M059J (cell line): ENCODE measurements at places on chromosomes 7 and 10. TPM values are rescaled to one million over a fixed set of nuclear protein-coding genes. Genes with fewer than 3 reads are reported as not detected.

DNA sequence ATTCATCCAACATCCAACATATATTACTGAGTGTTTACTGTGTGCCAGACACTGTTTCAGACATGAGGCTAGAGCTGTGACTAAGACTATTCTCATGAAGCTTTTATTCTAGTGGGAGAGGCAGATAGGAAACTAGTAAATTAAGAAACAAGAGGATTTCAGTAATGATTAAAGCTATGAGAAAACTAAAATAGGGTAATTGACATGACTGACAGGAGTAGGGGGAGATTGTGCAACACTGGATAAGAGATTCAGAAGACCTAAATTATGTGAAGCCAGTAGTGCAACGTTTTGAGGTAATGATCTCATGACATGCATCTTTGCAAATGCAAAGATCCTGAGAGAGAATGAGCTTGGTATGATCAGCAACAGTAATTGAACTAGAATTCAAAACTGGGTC lies 48.6 kb upstream of the MKLN1 start:
- DNase-seq: no peak

DNA sequence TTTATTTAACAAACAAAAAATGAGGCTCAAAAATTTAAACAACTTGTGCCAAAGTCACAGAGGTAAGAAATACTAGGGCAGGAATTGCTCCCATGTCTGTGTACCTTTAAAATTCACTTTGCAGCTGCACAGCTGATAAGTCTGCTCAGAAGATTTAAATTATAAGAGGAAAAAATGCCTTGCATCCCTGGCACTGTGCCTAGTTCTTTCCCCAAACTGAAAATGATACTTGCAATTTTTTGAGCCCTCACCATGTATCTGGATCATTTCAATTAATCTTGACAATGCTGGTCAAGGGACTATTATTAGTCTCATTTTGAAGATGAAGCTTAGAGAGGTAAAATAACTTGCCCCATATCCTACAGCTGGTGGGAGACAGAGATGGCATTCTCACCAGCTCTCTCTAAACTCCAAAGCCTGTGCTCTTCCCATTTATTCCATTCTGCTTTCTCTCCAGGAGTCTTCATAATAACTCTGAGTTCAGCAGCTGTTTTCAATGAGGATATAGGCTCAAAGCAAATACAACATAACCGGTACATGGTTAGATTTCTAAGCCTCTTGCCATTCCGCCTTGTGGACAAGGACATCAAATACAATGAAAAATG lies 350.5 kb upstream of the LRRTM3 start:
- no peak for DNase-seq

DNA sequence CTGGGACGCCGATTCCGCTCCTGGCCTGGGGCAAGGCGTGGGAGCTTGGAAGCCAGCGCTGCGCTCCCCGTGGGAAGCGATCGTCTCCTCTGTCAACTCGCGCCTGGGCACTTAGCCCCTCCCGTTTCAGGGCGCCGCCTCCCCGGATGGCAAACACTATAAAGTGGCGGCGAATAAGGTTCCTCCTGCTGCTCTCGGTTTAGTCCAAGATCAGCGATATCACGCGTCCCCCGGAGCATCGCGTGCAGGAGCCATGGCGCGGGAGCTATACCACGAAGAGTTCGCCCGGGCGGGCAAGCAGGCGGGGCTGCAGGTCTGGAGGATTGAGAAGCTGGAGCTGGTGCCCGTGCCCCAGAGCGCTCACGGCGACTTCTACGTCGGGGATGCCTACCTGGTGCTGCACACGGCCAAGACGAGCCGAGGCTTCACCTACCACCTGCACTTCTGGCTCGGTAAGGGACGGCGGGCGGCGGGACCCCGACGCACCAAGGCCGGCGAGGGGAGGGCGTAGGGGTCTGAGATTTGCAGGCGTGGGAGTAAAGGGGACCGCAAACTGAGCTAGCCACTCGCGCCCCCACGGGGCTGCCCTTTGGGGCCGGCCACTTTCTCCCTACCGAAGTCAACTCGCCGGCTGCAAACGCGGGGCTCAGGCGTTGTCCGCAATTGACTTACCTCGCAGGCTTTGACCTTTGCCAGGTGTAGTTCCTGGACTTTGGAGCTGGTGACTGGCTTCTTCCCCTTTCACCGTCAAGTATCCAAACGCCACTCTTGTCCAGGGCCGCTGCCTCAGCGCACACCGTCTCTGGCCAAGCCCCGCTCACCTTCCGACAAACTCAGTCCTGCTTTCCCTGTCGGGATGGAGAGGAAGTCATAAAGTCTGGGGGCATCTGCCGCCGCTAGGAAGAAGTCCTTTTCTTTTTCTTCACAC lies at the start of gene SCIN:
Gene SCIN, plus strand, starts transcription at position 187 of the 928 bp plus-strand sequence. Its CDS starts 67 bp downstream, at position 254.
- peak; percentile 46 for DNase-seq

- DNase-seq: no peak
Measured at GRCh38 chr7:12386313-12386740, 17.3 kb downstream of the VWDE start.

DNA sequence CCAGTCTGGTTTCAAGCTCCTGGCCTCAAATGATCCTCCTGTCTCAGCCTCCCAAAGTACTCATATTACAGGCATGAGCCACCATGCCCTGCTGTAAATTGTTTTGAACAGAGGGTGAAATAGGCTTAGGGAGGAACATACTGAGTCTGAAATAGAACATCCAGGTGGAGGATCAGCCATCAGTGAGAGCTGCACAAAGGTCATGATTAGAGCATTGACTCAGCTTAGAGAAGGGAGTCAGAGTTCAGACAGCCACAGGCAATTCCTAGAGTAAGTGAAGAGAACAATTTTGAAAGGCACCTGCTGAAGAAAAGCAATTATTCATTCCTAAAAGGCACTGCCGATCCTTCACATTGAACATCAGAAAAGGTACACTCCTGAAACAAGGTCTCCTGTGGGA lies 15.9 kb upstream of the NEBL start:
- no peak for DNase-seq

- DNase-seq: no peak
Measured at GRCh38 chr7:1285556-1286301, 53.1 kb downstream of the UNCX start.

DNA sequence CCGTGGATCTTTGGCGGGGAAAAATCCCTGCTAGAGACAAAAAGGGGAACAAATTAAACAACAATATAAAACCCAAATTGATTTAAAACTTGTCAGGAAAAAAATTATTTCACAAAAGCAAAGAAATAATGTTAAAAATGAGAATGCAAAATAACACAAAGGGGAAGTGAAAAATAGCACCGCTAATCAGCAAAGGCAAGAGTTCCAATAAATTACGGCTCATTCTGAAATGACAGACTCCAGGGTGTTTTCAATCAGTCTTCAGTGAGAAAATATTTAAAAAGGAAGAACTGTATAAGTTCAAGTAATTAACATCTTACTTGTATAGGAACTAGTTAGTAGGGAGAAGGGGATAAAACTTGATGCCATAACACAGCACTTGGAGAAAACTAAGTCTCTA lies 336.8 kb downstream of the LRRTM3 start:
- no peak for DNase-seq

GRCh38 chr10:61798713-61799112 lies 102.8 kb upstream of the ARID5B start:
- peak; percentile 54 for DNase-seq

DNA sequence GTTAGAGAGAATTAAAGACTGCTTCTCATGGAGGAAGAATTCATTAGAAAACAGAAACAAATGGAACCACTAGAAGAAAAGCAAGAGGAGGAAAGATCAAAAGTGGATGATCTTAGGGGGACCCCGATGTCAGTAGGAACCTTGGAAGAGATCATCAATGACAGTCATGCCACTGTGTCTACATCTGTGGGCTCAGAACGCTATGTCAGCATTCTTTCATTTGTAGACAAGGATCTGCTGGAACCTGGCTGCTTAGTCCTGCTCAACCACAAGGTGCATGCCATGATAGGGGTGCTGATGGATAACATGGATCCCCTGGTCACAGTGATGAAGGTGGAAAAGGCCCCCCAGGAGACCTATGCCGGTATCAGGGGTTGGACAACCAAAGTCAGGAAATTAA lies 154.4 kb upstream of the CHRM2 start:
- DNase-seq: no peak

GRCh38 chr7:85162721-85163120 lies 24.1 kb downstream of the SEMA3D start:
- DNase-seq: peak; percentile 50

- no peak for DNase-seq
Measured at GRCh38 chr10:122085423-122085911, 96.5 kb downstream of the TACC2 start.

DNA sequence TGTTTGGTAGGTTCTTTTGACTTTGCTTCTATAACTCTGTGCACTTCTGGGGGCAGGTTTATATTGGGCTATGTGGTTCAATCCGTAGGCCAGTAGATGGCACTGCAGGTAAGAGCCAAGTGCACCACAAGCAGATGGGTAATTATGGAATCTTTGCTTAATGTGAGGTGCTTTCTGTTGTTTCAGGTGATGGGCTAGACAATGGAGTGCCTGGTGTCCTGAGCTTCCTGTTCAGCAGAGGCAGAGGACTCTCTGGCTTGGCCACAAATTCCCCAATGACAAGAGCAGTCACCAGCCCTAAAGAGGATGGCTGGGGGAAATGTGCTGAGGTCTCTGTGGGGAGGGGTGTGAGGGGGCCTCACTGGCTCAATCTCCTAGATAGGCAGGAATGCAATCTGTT lies 455.0 kb downstream of the CCSER2 start:
- DNase-seq: peak; percentile 36

DNA sequence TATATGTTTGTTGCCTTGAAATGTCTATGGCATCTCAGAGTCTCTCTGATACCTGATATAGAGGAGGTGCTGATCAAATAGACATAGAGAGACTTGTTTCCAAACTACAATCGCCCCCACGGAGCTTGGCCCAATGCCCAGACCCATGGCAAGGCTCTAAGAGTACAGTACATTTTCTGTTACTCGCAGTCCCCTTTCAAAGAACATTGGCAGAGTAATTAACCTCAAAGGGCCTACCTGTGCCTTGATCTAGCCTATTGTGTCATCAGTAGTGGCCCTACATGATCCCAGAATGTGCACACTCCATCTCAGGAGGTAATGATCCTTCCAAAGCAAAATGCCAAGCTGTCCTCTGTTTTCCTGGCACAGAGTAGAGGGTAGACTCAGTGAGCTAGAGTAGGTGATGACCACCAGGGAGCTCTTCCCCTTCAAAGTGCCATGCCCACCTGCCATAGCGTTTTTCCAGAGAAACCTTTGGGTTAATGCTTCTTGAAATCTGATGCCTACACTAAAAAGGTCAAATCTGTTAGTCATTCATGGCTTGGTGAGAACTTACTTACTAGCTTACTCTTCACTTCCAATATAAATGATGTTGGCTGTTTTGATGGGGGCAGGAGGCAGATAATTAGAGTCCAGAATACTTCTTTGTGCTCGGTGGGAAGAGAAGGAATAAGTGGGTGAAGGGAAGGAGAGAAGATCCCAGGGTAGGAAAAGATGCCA lies 41.2 kb upstream of the ACSL5 start:
- DNase-seq: peak; percentile 59

DNA sequence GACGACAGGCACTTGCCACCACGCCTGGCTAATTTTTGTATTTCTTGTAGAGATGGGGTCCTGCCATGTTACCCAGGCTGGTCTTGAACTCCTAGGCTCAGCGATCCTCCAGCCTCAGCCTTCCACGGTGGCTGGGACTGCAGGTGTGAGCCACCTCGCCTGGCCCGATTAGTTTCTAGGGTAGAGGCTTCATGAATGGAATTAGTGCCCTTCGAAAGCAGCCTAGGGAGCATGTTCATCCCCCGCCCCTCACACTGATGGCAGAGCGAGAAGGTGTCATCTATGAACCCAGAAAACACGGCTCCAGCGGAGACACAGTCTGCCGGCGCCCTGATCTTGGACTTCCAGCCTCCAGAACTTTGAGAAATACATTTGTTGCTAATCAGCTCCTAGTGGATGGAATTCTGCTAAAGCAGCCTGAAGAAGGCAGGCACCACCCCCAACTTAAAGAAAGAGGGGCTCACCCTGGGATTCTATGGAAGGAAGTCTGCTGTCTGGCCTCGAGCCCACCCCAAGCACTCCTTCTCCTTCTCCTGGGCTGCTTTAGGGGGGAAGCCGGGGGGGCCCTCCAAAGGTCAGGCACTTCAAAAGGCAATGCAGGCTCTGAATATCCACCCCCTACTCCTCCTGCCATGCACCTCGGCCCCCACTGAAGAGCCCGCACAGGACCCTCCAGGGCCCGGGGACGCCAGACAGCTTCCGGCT lies 10.1 kb downstream of the PDGFA start:
- DNase-seq: no peak

DNA sequence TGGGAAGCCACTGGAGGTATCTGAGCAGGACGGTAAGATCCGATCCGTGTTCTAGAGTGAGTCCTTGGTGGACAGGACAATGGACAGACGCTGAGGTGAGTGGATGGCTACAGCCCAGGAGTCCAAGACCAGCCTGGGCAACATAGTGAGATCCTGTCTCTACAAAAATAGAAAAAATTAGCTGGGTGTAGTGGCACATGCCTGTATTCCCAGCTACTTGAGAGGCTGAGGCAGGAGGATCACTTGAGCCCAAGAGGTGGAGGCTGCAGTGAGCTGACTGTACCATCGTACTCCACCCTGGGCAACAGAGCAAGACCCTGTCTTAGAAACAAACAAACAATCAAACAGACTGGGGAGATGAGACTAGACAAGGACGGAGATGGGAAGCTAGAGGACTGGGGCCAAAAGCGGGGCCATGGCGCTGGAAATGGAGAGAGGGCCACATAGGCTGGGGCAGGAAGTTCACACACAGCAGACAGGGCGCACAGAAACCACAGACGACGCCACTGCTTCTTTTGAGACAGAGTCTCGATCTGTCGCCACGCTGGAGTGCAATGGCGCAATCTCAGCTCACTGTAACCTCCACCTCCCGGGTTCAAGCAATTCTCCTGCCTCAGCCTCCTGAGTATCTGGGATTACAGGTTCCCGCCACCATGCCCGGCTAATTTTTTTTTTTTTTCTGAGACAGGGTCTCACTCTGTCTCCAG lies 24.7 kb downstream of the DAGLB start:
- DNase-seq: no peak

DNA sequence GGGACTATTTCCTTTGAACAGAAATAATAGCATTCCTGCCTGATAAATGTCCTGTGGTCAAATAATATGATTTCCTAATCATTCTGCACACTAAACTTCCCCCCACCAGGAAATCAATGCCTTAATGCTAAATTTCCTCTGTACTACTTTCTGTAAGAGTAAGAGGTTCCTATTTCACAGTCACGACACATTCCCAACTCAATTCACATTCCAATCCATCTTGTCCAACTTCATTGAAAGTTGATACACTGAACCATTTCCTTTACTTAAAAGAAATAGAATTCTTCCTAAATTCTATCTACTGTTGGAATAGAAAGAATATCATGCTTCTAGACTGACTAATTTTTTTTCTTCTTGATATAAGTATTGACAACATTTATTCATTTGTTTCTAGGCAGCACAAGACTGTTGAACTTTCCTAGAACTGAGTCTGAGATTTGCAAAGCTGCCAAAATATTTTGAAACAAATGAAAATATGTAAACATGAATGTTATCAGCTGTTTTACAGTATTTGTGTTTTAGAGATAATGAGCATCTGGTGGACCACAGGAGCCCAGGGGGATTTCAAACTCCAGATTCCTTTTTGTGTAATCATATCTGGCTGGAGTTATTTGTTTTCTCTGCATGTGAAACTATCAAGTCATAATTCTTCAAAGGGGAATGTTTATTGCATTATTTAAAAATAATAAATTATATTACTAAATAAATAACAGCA lies 121.5 kb downstream of the TPST1 start:
- DNase-seq: peak; percentile 74

- DNase-seq: no peak
Measured at GRCh38 chr7:139109983-139110411, 477 bp upstream of the ZC3HAV1 start.

Gene CDK1
- total RNA-seq: 151 and 191 TPM in 2 replicates

Gene TMEM213
- not detected in 2 replicates for total RNA-seq

Gene ARHGEF5
- 3.3 and 4.2 TPM in 2 replicates for total RNA-seq

Gene SDK1
- total RNA-seq: under 0.01 and 0.27 TPM in 2 replicates

Gene FBXO24
- 0.05 and 0.44 TPM in 2 replicates for total RNA-seq

Gene TMEM270
- total RNA-seq: 0.17 and 0.32 TPM in 2 replicates

Gene CTNNA3
- total RNA-seq: 0.02 TPM in 1 of 2 replicates, not detected in the other

Gene IFIT1B
- 0.37 and 0.76 TPM in 2 replicates for total RNA-seq
